ENCODE measurements at places on chromosomes 1 and 21.
A peak's percentile ranks its signal among the peaks of the same experiment; 100 is the strongest.

DNA sequence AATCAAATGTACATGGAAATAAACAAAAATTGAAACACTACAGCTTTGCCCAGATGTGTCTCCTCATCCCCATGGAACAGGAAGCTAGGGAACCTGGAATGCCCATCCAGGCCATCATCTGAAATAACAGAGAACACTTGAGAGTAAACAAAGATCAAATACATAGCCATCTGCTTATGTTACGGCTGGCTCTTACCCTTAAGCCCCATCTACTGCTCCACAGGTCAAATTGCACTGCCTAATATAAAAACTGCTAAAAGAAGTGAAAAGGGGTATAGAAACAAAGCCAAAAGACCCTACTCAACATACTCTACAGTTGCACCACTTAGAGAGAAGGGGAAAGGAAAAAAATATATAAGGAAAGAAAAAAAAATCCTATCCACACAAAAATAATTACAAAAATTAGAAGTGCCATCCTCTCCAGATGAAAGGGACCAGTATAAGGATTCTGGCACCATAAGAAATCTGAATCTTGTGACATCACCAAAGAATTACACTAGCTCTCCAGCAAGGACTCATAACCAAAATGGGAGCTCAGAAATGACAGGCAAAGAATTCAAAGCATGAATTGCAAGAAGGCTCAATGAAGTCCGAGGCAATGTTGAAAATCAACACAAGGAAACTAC is 26.9 kb downstream of the OR6Y1 start:
- DNase-seq, result peak; percentile 19

DNA sequence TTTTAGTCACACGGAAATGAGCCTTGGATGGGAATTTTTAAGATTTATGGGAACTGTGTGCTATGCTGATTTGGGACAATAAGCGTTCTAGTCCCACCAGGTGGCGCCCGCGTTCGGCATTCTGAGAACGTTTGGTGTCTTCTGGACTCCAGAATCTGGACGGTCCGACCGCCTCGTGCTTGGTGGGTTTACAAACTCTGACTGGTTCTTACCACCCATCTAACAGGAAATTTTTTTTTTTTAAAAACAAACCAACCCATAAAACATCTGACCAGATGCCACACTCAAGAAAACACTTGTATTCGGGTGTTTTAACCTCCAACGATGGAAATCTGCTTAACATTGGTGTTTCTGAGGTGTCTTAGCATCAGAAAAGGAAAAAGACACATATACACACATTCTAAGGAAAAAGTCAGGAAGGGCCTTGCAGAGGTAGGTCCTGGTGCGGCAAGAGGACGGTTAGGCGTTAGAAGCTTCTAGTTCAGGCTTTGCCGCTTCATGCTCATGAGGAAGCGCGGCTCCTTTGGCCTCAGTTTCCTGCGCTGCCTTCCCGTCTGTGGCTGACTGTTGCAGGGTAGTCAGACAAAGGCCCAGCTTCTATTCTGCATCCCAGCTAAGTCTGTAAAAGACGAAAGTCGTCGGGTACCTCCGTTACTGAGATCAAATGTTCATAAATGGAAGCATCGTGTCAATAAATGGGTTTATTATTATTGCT is 814 bp upstream of the DYRK3 start:
- peak; percentile 51 for DNase-seq

DNA sequence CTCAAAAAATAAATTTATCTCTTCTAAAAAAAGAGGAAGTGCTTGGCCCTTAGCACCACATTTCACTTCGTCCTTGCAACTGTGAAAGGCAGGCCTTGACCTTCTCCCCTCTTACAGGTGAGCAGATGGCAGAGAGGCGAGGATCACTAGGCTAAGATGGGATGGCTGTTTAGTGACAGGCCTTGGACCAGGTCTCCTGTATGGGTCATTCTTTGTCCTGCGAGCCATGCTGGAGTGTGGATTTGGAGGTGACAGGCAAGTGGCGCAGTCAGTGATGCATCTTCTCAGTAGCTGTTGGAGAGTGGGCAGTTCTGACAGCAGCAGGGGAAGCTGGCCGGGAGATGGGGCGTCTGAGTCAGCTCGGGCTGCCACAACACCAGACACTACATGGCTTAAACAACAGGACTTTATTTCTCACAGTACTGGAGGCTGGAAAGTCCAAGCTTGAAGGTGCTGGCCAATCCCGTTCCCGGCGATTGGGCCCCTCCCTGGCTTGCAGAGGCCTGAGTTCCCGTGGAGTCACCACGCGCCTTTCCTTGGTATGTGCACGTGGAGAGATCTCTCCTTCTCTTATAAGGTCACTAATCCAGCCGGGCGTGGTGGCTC is 16.5 kb downstream of the SLC27A3 start:
- DNase-seq, result no peak

- no peak for DNase-seq
These were observed 5.1 kb upstream of the LDLRAP1 start for GRCh38 chr1:25538191-25538767.

DNA sequence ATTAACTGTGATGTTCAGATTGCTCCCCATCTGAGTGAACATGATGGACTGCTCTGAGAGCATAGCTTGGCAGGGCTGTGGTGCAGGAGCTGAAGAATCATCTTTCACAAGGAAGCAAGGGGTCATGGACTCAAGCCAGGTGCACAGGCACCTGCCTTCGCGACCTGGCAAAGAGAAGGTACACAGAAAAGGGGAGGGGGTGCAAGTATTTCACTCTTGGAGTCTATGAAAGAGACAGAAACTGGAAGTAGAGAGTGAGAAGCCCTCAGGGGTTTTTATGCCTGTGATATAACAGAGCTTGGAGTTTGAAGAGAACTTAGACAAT is 232.6 kb upstream of the PLXNA2 start:
- DNase-seq, result peak; percentile 37

GRCh38 chr1:246142320-246142893 is 364.7 kb downstream of the SMYD3 start:
- no peak for DNase-seq

DNA sequence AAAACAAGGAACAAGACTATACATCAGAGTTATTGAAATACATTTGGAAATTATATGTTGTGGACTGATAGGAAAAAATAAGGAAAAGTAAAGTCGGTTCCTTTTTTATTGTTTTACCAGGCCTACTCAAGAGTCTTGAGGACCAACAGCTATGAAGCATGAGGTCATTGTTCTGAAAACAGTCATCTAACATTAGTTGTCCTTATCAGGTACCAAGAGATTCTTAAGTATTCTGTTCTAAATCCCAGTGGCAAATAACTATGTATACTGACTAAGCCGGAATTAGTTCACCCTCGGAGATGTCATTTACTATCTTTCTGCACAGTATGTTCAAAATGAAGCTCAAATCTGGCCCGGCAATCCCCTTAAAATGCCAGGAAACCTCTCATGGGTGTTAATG is 585 bp downstream of the ADGRL4 start:
- no peak for DNase-seq

- DNase-seq, result peak; percentile 27
These were observed 630 bp downstream of the MTF2 start for GRCh38 chr1:93079685-93080141.

GRCh38 chr21:27424601-27425000 is 457.7 kb upstream of the ADAMTS5 start:
- no peak for DNase-seq

DNA sequence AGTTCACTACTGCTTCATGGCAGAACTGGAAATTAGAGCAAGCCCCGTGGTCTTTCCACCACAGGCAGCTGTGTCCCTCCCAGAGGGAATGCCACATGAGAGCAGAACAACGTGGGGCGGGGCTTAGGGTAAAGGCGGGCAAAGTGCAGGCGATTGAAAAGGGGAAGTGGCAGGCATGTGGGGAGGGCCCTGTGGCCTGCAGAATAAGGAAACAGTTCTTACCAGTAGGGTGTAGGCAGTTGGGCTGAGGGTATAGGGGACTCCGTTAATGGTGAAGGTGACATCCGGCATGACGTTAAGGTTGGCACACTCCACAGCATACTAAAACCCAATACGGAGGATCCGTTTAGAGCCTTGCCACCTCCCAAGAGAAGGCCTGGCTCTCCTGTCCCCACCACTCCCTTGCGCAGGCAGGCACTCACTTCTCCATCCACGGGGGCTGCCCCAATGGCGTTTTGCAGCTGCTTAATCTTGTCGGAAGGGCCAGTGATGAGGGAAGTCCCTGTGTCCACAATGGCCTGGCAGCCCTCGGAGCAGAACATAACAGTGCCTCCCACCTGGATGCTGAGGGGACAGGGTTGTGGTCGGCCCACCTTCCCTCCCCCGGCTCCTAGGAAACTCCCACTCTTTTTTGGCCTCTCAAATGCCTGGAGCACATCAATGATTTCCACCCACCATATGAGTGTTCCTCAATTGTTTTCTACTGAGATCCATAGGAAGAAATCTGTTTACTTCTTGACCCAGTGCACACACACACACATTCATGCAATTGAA is 9.1 kb upstream of the RAB7B start:
- DNase-seq, result no peak

- no peak for DNase-seq
These were observed 6.6 kb upstream of the PDE9A start for GRCh38 chr21:42646836-42647235.

GRCh38 chr1:228941666-228942065 is 206.4 kb downstream of the RHOU start:
- no peak for DNase-seq

DNA sequence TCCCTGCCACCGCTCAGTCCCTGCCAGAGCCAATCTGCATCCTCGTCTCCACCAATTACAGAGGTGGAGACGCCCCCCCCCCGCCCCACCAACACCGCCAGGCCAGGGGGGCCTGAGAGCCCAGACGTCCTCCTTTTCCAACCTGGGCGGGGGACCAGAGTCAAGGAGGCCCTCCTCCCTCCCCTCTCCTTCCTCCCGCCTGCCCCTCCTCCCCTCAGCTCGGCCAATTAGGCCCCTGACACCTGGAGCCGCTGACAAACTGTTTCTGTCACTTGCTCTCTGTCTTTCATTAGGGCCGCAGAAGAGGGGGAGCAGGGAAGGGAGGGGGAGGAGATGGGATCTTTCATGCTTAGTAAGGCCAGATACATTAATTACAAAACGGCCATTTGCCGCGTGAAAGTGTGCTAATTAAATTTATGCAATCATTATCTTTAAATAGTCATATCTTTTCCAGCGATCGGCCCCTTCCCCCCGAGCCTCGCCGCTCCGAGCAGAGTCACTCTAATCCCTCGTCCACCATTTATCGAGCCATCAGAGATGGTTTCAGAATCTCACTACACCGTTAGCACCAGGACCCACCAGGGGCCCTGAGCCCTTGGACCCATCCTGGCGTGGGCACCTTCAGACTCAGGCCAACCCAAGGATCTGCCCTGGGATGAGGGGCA is 94.7 kb downstream of the PAX7 start:
- no peak for DNase-seq

DNA sequence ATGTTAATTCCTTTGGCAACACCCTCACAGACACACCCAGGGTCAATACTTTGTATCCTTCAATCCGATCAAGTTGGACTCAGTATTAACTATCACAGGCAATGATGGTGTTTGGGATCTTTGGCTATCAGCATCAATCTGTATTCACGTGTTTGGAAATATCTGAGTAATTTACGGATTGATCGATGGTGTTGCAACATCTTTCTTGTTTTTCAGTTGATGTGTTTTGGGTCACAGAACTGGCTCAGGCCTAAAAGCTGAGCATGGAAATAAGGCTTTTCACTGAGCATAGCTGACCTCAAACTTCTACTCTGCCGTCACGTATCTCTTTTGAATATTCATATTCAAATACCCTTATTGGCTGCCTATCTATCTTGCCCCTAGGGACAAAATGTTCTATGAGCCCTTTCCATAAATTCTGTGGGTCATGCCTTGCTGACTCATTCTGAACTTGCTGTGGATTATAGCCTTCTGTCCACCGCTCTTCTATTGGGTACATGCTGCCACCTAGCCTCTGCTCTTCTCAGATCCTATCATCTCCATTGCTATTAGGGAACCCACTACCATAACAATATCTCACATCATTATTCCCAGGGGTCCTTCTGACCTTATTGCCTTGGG is 156.0 kb downstream of the PDE4B start:
- DNase-seq, result no peak

GRCh38 chr1:22534951-22535350 is 28.3 kb upstream of the EPHA8 start:
- DNase-seq, result no peak

- DNase-seq, result no peak
These were observed 718.3 kb downstream of the PTPRU start for GRCh38 chr1:29954591-29954990.

DNA sequence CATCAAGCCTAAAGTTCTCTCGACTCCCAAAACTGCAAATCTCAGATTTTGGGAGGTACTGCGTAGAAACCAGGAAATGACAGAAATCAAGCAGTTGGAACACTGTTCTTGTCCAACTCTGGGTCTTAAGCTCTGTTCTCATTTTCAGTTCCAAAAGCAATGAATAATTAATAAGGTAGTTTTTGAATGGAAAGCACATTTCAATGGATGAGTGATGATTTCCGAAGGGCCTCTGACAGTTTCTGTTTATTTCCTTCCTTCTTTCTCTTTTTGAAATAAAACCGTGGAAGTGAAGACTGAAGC is 20.9 kb upstream of the TARBP1 start:
- DNase-seq, result no peak

- DNase-seq, result no peak
These were observed 46.9 kb downstream of the PEX14 start for GRCh38 chr1:10521537-10522157.

DNA sequence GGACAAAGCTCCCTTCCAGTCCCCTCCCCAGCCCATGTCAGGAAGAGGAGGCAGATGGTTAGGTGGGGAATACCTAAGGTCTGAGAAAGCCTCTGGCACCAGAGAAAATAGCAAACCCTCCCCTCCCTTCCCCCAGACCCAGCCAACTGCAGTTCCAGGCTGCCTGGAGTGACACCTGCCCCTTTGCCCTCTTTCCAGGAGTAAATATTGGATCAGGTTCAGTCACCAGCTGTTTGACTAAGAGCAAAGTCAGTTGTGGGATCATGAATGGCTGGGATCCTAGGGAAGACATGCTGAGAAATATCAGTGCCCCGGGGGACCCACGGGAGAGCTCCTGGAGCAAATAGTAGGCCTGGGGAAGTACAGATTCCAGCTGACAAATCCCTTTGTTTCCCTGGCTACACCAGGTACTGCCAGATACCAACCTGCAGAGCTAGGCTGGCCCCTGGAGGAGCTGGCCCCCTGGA is 12.2 kb upstream of the CDK18 start:
- DNase-seq, result no peak

- no peak for DNase-seq
These were observed 9.1 kb upstream of the SLC19A1 start for GRCh38 chr21:45551316-45551715.

- DNase-seq, result no peak
These were observed 114.5 kb upstream of the C1orf21 start for GRCh38 chr1:184272175-184272866.
